ENCODE measurements at places on chromosomes 12 and 14.

DNA sequence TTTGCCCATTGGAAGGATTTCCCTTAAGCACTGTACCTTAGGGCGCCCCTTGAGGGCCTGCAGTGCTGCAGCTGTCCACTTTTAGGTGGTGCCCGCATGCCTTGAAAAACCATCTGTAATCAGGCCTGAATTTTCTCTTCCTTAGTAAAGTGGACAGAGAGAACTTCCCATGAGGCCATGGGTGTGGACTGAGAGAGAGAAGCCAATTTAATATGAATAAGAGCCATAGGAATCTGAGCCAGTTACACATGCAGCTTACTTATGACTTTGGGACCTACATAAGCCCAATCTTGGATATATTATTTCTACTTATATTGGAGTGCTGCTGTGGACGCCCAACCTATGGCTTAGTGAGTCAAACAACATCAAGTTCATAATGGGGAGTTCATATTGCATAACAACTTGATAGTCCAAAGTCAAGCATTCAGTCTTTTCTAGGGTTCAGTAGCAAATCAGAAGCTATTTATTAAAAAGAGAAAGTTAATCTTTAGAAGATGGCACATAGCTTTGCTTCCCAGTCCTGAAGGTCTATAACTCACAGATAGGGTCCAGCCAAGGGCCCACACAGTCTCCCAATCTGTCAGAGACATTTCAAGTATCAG lies 11.1 kb upstream of the ETV6 start:
- DNase-seq = no peak

DNA sequence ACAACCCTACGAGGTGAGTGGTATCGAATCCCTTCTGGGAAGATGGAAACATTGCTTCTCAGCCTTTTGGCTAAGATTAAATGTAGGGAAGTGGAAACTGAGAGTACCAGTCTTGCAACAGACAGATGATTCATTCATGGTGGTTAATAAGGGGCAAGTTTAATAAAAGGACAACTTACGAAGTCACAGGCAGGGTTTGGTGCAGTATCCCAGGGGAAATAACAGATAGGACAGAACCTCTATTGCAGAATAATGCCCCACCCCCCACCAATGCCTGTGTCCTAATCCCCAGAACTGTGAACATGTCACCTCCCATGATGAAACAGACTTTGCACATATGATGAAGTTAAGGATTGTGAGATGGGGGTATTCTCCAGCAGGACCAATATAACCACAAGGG lies 212.5 kb downstream of the TBX5 start:
- no peak for DNase-seq

DNA sequence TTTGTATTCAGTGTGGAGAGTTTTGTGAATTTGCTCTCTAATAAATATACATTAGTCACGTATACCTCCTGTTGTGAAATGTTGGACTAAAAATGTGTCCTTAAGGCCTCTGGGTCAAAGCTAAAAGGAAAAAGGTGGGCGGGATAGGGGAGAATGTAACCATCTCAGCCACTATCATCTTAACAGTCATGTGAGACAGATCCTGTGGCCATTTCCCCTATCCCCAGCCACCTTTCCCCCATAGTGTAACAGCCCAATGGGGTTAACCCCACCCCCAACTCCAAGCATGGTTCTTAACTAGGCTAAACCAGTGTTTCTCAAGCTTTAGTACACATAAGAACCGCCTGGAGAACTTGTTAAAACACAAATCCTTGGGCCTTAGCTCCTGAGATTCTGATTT lies 6.5 kb upstream of the ITPR2 start:
- DNase-seq = no peak

GRCh38 chr14:35847636-35848035 lies 21.5 kb downstream of the BRMS1L start:
- DNase-seq = no peak

GRCh38 chr14:99043756-99044155 lies 228.2 kb downstream of the BCL11B start:
- DNase-seq = no peak

Data from COR-L47 (cell line).